ENCODE measurements at places on chromosomes 1 and 21. TPM values are rescaled to one million over a fixed set of nuclear protein-coding genes. Genes with fewer than 3 reads are reported as not detected.

Gene GJA5
- total RNA-seq = not detected

Gene RUNX3
- total RNA-seq = 12.4 TPM

Gene NTMT2
- total RNA-seq = not detected

Gene NPHP4
- total RNA-seq = 8.9 TPM

Measured in melanocyte of skin (primary cell).